Effector memory CD4-positive, alpha-beta T cell (primary cell): ENCODE measurements at places on chromosomes 6 and 20.
A peak's percentile ranks its signal among the peaks of the same experiment; 100 is the strongest.

GRCh38 chr6:140572867-140573266 lies 1198.4 kb upstream of the CITED2 start:
- no peak for DNase-seq
- H3K4me1 ChIP-seq, result no peaks in the 10 kb centered on the region
- no peaks in the 10 kb centered on the region for H3K36me3 ChIP-seq
- no peaks in the 10 kb centered on the region for H3K27me3 ChIP-seq
- no peak overlapping the region for H3K27ac ChIP-seq

GRCh38 chr20:4787820-4788219 lies 66.1 kb downstream of the PRND start:
- H3K4me3 ChIP-seq, result no peak overlapping the region
- H3K27me3 ChIP-seq, result no peaks in the 10 kb centered on the region
- no peak for DNase-seq

GRCh38 chr20:42496595-42496994 lies 693.1 kb downstream of the PTPRT start:
- H3K27me3 ChIP-seq, result no peaks in the 10 kb centered on the region
- H3K4me3 ChIP-seq, result no peak overlapping the region
- H3K4me1 ChIP-seq, result no peaks in the 10 kb centered on the region
- no peaks in the 10 kb centered on the region for H3K36me3 ChIP-seq

GRCh38 chr6:26660000-26660361 lies 435 bp upstream of the ZNF322 start:
- H3K4me3 ChIP-seq, result peak overlapping the region; percentile 87
- no peak for DNase-seq
- H3K27ac ChIP-seq, result peak overlapping the region; percentile 30
- peaks cover 5% of the 10 kb centered on the region for H3K27me3 ChIP-seq

DNA sequence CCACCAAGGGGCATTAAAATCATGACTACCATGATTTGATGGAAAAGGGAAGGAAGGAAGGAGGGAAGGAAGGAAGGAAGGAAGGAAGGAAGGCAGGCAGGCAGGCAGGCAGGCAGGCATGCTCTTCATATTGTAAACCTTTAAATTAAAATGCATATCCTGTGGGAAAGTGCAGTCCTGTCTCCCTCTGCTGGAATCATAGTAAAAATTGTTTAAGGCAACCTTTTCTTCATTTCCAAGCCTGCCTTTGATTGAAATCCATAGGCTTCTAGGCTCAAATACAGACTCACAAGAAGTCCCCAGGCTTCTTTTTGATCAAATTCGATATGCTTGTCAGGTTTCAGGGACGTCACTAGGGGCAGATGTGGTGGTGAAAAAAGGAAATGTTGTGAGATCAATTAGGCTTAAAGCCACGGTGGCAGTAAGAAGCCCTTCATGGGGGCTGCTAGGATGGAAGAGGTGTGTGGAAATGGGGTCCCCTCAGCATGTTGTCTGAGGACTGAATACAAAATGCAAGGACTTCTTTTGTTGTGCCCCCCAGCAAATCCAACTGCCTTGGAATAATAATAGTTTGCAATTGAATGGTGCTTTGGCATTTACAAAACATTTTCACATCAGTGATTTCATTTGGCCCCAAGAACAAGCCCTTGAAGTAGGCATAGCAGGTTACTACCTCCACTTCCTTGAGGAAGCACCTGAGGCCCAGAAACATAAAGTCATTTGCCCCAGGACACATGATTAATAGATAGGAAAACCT lies 25.6 kb upstream of the GABRR1 start:
- no peak overlapping the region for H3K27ac ChIP-seq
- no peaks in the 10 kb centered on the region for H3K4me1 ChIP-seq
- H3K4me3 ChIP-seq, result no peak overlapping the region
- DNase-seq, result no peak
- no peaks in the 10 kb centered on the region for H3K36me3 ChIP-seq

DNA sequence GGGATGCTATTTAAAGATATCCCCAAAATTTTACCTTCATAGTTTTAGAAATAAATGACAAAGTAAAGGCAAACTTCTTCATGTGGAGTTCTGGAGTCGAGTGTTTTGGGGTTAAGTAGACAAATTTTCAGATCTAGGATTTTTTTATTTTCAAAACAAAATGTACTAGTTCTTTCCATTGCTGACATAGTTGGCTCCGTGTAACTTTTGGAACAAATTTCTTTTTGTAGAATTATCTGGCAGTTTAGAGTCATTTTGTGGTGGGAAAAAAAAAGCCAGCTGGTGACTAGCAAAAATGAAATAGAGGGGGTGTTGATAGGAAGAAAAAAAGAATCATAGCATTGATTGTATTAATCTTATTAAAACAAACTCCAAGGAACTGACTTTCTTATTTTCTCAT lies 131.6 kb upstream of the TCF21 start:
- no peak for DNase-seq
- no peaks in the 10 kb centered on the region for H3K27me3 ChIP-seq
- H3K4me1 ChIP-seq, result no peaks in the 10 kb centered on the region
- H3K27ac ChIP-seq, result no peak overlapping the region
- no peaks in the 10 kb centered on the region for H3K36me3 ChIP-seq
